ENCODE measurements at places on chromosomes 12 and 14.

- DNase-seq: no peak
Observed at GRCh38 chr14:75491376-75491978, 30.8 kb upstream of the BATF start.

- no peak for DNase-seq
Observed at GRCh38 chr12:89160716-89161123, 191.6 kb downstream of the DUSP6 start.

GRCh38 chr14:99322731-99323599 lies 51.0 kb upstream of the BCL11B start:
- peak; percentile 5 for DNase-seq

- peak; percentile 42 for DNase-seq
Observed at GRCh38 chr12:12722435-12723148, 5.4 kb downstream of the CDKN1B start.

DNA sequence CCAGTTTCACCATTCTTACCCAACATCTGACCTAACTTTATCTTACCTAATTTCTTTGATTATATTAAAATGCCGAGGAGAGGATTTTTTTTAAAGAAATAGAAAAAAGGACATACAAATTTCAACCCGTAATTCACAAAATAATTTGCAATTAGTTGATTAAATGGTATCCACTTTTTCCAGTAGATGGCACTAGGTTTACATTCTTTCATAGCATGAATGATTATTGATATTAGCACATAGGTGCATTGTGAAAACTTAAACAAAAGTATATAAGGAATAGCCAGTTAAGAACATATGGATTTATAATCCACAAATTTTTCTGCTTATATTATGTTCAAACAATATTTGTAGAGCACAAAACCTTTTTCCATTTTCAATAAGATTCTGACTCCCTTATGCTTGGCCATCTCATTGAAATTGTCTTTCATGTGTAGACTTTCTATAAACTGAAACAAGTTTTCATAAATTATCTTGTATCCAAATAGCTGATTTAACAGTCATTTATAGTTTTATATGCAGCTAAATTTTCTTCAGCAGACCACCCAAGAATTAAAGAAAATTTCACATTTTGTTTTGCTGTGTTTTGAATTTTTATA lies 35.3 kb downstream of the MSRB3 start:
- no peak for DNase-seq

DNA sequence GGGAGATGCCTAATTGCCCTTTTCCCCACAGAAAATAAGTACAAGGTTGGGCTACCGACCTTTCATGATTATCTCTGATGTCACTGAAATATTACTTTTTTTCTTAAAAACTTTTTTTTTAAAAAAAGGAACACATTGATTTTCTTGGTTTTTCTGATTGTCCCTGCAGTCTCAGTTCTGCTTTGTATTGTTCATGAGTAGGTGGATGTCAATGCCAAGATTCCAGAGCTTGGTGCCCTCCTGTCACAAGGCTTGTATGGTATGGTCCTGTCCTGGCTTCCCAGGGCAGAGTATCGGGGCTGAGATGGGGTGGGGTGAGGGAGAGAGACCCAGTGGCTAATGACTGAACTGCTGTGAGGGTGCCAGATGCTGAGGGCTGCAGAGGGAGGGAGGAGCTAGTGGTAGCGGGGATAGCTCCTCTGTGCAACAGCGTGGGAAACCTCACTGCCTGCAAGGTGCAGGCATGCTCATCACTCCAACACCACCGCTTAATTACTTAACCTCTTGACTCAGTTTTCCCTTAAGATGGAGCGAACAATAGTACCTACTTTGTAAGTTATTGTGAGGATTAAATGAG lies 4.4 kb upstream of the CTDSP2 start:
- DNase-seq: no peak

DNA sequence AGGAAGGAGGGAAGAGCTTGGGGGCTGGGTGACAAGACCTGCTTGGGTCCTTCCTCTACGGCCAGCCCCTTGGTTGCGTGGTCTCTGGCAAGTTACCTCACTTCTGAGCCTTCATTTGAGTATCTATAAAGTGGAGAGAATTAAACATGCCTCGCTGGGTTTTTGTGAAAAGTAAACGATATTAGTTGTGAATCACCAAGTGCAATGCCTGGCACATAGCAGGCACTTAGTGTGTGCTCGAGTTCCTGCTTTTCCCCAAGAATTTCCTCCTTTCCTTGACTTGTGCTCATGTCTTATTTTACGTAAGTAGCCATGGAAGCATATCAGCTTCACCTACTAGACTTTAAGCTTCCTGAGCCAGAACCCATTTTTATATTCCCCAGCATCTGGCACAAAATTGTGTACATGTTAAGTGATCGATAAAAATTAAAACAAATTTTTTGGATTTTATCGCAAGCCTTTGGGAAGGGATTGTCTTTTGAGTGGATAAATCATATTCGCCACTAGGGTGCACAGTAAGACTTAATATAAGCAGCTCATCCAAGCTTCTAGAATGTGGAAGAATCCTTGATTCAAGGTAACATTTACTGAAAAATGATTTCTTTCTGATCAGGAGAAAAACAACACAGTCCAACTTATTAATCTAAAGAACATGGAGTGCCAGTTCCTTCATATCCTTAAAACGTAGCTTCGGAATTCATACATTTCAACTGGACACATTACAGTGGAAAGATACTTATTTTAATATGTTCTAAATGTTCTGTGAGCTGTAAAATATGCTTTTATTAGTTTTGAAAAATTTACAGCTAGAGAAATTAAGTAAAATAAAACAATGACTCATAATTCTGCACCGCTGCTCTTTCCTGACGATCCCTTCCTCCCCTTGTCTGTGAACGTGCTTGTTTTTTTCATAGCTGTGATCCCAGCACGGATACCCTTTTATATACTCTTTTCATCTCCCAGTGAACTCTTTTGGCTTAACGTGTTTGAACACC lies 62.0 kb downstream of the SLC25A47 start:
- no peak for DNase-seq

- no peak for DNase-seq
Observed at GRCh38 chr12:87171356-87171755, 857.8 kb downstream of the C12orf50 start.

- DNase-seq: no peak
Observed at GRCh38 chr14:93039649-93040315, 75.9 kb downstream of the ITPK1 start.

- no peak for DNase-seq
Observed at GRCh38 chr14:56846970-56847930, 37.0 kb upstream of the OTX2 start.

- DNase-seq: no peak
Observed at GRCh38 chr14:70699646-70700045, 57.9 kb downstream of the TTC9 start.

GRCh38 chr12:52369211-52369610 lies 1.9 kb upstream of the KRT85 start:
- DNase-seq: no peak

DNA sequence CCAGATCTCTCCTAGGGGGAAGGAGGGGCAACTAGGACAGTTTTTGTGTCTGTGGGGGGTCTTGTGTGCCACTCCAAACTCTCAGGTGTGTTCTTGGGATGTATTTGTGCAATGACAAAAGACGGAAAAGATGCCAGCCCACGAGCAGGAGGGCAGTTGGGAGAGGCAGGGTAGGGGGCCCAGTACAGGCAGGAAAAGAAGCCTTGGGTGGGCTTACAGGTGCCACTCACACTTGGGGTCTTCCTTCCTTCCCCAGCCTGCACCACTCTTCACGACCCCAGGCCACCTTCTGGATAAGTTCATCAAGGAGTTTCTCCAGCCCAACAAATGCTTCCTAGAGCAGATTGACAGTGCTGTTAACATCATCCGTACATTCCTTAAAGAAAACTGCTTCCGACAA lies 24.4 kb downstream of the OAS2 start:
- no peak for DNase-seq

DNA sequence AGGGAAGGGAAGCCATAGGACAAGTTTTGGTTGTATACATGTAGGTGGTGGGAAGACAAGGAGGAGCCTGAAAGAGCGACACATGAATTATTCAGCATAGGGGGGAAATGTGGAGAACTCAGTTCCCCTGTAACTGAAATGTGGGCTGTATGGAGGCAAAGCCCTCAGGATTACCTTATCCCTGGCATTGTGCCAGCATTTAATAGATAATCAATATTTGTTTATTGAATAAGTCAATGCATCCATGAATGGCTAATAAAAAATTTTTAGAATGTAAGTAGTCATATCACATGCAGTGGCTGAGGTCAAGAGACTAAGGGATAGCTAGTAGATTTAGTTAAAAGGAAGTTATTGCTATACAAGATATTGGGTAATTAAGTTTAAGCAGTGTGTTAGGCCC lies 232.4 kb downstream of the SNAPC1 start:
- no peak for DNase-seq

DNA sequence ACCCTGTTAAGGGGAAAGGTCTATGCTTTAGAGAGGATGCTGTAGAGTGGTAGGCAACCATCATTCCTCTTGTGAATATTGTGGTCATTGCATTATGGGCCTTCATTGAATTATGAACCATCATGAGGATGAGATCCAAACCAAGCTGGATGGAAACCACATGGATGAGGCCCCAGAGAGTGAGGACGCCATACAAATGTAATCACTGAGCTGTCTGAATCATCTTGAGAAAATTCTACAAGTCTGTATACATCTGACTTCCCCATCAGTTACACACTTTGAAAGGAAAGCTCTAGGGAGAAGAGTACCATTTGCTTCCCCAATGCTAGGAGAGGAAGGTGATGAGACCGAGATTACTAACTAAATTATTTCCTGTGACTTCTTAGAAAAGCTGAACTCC lies 172.9 kb downstream of the CACNA1C start:
- DNase-seq: no peak

DNA sequence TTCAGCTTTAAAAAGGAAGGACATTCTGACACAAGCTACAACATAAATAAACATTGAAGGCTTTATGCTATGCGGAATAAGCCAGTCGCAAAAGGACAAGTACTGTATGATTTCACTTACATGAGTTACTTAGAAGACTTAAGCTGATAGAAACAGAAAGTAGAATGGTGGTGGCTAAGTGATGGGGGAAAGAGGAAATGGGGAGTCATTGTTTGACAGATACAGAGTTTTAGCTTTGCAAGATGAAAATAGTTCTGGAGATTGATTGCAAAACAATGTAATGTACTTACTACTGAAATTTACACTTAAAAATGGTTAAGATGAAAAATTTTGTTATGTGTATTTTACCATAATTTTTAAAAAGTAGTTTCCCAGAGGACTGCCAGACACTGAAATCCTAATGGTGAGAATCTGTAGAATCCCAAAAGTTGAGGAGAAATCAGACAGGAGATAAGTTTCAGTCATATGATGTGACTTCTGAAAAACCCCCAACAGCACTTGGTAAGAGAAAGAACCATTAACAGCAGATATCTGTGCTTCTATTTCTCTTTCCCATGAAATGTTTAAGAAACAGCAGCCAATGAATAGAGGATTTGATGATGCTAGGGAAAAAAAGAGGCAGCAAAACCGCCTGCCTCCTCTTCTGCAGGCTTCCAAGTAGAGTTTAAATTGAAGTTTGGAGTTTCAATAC lies 16.6 kb upstream of the CLEC2A start:
- peak; percentile 74 for DNase-seq

- no peak for DNase-seq
Observed at GRCh38 chr14:47065326-47065725, 413.7 kb upstream of the RPL10L start.

DNA sequence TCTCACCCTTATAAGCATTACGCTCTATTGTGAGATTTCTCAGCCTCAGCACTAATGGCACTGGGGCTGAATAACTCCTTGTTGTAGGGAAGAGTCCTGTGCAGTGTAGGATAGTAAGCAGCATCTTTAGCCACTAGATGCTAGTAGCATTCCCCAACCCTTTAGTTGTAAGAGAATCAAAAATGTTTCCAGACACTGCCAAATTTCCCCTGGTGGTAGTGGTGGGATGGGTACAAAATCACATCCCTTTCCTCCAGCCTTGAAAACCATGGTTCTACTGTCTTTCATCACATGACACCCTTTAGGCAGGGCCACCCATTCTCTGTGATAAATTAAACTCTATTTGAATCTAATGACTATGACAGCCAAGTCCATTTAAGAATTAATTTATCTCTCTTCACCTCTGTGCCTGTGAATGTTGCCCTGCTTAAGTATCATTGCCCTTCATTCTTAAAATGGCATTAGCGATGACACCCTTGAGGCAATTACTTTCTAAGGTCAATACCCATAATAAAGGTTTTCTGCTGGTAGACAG lies 199.4 kb downstream of the ANO4 start:
- DNase-seq: no peak

DNA sequence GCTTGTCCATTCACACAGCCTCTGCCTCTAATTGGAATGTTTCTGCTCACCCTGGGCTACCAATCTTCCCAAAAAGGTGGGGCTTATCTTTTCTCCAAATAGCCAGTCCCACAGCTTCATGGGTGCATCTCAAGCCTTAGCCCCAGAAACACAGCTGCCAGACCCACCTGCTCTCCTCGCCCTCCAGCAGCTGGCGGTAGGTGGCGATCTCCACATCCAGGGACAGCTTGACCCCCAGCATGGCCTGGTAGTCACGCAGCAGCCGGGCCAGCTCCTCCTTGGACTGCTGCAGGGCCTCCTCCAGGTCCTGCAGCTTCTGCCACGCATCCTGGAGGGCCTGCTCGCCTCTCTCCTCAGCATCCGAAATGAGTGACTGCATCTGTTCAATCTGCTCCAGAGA lies 11.1 kb downstream of the KRT77 start:
- DNase-seq: no peak

DNA sequence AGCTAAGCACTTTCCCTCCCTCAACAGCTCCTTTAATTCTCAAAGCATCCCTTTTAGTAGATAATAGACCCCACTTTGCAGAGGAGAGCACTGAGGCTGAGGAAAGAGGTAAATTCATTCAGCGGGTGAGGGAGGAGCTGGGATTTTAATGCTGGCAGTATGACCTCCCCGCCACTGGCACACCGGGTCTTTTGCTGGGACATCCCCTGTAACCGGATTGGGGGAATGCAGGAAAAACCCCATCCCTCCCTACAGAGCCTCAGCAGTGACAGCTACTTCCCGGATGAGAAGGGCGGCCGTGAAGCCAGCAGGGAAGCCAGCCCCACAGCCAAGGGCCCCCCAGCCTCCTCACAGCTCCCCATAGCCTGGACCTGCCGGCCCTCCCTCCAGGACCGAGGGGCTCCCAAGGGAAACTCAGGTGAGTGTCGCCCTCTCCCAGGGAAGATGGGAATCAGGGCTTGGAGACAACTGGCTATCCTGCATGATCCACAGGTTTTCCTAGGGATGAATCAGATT lies 12.1 kb downstream of the ZBTB39 start:
- no peak for DNase-seq
